Kasumi-1 (cell line): ENCODE measurements at places on chromosomes 2 and 18.
A peak's percentile ranks its signal among the peaks of the same experiment; 100 is the strongest.

GRCh38 chr2:218997731-218998130 is 4.5 kb upstream of the CRYBA2 start:
- DNase-seq = no peak

DNA sequence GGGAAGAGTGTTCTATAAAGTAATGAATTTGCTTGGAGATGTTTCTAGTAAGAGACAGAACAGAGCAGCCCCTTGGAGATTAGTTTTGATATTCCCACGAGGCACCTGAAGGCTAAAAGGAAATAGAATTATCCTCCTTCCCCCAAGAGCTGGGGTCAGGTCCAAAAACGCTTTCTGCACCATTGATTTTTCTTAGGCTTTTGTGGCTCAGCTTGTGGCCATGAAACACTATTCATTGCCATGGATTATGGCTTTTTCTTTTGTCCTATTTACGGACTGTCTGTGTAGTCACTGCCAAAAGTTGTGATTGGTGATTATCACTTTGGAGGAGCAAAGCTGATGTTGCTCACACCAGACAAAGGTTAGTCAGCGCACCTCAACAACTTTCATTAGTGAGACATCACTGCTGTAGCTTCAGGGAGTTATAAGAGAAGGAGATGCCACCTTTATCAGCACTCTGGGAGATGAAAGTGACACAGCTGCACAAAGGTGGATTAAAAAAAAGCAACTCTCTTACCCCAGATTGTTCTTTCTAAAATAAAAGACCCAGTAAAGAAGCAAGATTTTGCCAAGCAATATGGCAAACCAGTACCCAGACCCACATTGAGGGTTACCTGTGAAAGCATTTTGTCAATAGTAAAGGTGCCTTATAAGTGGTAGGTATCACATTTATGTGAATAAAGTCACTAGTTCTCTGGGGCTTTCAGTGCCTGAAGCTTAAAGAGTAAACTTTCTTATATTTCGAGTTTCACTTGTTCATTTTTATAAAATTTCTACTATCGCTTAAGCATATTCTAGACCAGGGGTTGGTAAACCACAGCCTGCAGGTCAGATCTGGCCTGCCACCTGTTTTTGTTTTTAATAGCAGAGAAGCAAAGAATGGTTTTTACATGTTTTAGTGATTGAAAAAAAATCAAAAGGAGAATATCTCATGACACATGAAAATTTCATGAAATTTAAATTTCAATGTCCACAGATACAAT is 10.6 kb downstream of the CXCR4 start:
- DNase-seq = no peak

DNA sequence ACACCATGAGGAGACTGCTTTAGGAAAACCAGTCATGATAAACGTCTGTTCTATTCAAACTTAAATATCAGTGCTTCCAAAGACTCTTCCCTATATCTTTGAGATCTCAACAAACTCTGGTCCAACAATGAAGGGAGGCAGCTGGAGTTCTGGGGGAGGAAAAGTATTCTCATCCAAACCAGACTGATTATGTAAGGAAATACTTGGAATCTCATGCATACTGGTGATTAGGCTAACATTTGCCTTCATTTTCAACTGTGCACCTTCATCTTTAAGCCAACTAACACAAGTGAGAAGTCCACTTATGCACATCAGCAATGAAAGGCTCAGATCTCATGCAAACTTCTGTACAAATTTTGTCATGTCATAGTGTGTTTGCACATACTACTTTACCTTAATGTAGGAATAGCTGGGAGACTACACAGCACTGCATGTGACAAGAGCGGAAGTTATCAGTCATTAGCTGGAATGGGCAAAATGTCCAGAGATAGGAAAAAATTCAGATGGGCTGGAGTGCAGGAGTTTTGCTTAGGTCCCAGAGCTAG is 67.5 kb upstream of the STK17B start:
- DNase-seq = no peak

DNA sequence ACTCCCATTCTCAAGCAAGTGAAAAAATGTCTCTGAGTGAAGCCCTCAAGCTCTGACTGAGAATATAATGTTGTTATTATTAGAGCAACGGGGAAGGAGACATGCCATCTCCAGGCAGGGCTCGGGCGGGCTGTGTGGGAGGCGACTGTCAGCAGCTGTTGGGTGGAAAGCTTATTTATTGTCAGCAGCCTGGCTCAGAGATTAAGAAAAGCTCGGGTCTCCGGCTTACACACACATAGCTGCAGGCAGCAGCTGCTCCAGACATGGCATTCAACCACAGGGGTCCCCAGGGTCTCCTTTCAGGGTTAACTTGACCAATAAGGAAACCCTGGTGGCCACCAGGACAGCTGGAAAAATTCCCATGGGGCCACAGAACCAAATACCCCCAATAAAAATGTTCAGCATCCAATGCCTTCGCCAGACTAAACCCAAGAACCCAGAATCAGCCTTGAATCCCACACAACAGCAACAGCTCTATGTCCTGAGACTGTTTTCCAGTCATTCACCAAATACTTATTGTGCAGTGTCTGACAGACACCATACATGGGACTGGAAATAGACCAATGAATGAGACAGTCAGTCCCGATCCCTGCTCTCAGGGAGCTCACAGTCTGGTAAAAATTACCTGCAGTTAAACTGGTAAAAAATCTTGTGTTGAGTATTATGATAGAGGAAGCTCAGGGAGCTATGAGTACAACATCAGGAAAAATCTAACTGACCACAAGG is 70.5 kb upstream of the RTN4 start:
- DNase-seq = peak; percentile 49

DNA sequence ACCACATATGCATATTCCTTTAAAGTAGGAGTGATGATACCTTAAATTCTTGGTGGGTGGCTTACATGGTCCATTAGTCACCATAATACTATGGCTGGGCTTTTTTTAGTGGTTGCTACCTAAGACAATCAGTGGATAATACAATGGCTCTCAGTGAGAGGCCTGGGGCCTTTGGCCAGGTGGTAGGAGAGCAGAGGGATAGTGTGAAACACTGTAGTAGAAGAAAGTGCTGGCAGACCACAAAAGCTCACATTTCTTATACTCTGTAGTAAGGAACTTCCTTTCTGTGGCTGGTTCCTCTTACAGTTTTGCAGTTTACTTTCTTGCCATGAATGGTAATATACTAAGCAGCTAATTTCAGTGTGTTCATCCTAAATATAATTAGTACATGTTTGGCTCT is 583.5 kb downstream of the XIRP2 start:
- peak; percentile 74 for DNase-seq

- DNase-seq = no peak
Measured at GRCh38 chr2:203997481-203997880, 60.9 kb downstream of the ICOS start.

DNA sequence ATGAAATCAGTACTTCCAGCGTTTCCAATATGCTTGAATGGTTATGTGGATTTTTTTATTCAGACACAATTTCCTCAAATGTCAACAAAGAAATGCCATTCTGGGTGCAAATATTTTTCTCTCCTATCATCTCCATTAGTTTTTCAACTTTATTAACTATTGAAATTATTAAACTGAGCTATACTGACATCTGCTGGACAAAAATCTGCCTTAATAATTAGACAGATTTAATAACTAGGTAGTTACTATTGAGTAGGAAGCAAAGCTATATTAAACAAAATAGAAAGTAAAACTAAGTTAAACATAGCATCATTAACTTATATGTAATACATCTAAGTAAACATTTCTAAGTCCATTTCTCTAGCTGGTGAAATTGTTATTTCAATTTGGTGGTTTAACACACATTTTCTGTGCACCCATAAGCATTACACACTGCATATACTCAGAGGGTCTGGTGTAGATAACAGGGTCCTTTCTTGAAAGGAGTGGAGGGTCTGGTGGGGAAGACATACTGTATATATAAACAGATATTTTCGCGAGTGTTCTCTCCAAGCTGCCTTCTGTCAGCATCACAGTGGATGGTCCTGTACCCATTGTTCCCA is 77.0 kb downstream of the LANCL1 start:
- DNase-seq = no peak

GRCh38 chr2:235756491-235756890 is 262.6 kb downstream of the AGAP1 start:
- DNase-seq = no peak
